Fibroblast of the conjunctiva (primary cell): ENCODE measurements at places on chromosomes 4 and X.

- DNase-seq = no peak
Measured at GRCh38 chr4:103853627-103854026, 133.8 kb upstream of the TACR3 start.

- no peak for DNase-seq
Measured at GRCh38 chr4:151700566-151701316, 60.1 kb downstream of the GATB start.

- DNase-seq = no peak
Measured at GRCh38 chr4:78528327-78528726, 23.2 kb upstream of the ANXA3 start.

DNA sequence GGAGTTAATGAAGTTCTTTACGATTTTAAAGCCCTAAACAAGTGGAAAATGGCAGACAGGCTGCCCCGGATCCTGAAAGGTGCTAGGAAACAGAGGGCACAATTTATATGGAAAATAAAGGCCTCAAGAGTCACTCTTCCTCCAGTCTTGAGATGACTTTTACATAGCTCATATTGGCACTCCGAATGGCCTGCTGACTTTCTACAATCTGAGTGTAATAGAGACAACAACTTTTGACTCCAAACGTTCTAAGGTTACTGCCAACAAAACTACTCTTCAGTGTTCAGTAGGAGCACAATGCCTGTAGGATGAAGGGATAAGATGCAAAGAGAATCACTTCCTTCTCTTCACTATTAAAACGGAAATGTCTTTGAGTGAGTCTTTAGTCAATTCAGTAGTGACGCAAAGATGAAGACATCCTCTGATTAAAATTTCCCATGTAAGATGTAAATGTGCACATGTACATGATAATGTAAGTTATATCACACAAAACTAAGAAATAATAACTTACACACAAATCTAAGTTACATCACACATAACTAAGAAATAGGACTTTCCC lies 40.5 kb downstream of the VEGFC start:
- no peak for DNase-seq

DNA sequence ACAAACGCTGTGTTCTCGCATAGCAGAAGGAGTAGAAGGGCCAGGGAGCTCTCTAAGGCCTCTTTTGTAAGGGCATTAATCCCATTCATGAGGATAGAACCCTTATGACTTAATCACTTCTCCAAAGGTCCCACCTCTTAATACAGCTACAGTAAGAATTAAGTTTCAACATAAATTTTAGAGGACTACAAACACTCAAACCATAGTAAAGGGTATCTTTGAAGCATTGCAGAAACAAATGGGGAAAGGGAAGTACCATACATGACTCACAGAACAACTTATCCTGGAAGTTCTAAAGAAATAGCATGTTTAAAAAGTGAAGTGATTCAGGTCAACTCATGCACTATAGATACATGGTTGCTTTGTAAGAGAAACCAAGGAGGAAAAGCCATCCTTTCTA lies 680.8 kb downstream of the RPA4 start:
- no peak for DNase-seq

DNA sequence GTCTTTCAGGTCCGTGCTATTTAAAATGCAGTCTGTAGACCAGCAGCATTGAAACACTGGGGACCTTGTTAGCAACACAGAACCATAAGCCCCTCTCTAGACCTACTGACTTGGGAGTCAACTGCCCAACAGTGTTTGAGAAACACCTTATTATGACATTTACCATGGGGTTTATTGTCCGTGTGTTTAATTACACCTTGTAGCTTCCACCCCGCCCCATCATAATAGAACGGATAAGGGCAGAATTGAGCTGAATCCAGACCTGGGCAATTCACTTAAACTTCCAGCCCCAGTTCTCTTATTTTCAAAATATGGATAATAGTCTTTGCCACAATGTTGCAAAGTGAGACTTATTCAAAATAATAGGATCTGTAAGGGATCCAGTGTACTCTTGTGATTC lies 30.6 kb upstream of the CLNK start:
- no peak for DNase-seq

DNA sequence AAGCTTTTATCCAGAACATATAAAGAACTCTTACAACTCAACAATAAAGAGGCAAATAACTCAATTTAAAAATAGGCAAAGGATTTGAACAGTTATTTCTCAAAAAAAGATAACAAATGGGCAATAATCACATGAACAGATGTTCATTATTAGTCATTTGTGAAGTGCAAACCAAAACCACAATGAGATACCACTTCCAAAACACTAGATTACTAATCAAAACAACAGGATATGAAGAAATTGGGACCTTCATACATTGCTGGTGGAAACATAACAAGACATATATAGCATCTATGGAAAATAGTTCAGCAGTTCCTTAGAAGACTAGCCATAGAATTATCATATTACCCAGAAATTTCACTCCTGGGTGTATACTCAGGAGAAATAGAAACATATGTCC lies 224.6 kb downstream of the FBXO8 start:
- DNase-seq = no peak

DNA sequence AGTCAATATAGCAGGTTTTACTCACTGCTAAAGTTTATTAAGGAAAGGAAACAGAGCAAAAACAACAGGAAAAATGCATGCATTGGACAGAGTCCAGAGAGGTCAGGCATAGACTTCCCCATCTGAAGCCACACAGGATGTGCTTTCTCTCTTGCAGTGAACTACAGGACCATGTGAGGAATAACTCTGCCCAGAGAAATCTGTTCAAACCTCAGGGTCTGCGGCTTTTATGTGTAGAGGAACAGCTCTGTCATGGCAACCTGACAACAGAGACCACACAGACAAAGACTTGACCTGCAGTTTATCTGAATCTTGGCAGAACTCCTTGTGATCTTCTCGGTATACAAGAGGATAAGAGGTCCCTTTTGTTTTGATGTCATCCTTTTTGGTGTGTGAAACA lies 46.3 kb upstream of the LONRF3 start:
- DNase-seq = no peak

DNA sequence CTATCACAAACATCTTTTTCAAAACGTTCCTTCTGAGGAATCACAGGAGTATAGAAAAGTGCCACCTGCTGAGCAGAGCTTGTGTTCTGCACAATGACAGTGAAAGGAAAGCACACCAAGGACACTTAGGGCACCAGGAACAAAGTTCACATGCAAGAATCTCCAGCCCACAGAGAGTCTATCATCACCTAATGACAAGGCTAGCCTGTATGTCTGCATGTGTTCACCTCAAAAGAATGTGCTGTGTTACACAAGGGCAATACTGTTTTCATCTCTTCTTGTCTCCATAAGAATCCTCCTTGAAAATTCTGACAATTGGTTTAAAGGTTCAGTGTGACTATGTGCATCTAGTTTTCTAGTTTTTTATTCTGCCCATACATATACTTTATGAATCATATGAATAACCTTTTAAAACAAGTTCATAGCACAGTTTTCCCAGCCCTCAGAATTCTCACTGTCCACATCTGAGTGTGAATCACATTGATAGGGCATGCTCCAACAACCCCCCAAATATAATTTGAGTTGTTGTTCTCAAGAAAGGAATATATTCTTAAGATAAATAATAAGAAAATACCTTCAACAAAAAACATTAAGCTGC lies 118.0 kb downstream of the PWWP3B start:
- no peak for DNase-seq

DNA sequence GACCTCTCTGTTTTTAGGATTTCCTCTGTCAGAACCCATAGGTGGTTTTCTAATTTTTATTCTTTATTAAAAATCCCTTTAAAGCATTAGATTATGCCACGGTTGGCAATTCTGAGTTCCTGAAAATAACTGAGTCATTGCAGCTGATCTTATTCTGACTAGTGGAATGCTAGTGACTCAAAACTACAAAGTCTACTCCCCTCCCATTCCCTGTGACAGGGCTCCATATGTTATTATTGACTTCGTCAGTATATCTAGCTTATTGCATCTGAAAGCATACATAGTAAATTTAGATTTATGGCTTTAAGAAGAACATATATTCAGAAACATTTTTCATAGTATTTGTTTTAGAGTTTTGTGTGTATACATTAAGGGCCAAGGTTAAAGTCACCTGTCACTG lies 38.5 kb downstream of the HERC3 start:
- peak; percentile 52 for DNase-seq

DNA sequence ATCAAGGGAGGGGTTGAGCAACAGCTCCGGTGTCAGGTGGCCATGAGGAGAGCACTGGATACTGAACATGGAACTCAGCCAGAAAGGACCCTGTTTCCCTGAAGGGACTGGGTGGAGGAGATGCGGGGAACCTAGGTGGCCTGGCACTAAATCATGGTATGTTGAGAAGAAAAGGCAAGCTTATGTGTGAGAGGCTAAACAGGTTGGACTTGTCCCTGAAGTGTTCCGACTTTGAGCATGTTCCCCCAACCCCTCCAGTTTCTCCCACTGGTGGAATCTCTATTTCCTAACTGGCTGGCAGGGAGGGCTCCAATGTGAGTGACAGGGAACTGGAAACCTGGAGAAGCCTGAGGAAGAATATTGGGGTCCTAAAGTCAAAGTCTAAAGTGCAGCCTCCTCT lies 69.5 kb downstream of the PLAC1 start:
- DNase-seq = no peak

DNA sequence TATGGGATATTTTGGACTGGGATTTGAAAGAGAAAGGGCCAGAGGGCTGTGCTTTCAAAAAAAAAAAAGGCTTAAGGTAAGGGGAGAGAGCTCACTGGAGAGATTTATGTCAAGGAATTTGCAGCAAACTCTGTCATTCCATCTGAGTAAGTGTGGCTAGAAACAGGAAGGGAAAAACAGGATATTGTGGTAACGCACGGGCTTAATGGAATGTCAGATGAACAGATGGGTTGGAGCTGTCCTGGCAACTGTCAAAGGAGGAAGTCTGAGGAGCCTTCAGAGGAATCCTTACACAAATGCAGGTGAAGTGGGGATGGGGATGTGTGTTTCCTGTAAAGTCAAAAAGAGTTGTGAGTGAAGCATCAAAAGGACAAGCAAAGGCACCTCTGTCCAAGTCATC lies 15.1 kb upstream of the NKX3-2 start:
- DNase-seq = no peak

DNA sequence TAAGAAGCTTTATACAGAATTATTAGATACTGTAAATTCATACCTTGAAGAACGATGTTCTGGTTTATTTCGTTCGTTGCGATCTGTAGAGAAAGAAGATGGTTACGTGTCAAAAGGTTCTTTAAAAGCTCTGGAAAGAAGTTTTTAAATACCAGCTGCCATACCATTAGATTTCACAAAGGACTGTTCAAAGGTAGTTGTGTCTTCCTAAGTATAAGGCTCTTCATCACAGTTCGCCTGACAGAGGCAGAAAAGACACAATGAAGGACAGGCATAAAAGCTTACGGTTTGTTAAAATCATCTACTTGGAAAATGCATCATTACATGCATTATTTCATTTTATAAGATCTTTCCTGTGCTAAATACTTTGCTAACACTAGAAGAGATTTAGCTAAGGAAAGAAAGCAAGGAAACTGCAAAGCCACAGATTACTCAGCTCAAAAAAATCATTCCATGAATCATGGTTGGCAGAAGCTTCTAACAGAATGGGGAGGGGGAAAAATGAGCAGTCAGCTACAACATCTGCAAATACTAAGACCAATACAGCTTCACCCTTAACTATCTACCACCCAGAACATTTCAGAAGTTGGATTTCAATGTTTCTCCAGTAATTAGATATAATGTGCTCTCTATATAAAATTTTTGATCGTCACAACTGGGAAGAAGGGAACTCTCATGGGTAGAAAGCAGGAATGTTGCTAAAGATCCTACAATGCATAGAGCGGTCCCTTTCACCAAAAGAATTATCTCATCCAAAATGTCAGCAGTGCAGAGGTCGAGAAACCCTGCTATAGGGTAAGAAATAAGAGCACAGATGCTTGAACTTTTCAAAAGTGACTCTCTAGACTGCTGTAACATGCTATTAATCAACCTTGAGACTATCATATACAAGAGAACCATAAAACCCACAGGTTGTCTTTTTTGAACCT lies 50.7 kb upstream of the PRSS48 start:
- DNase-seq = peak; percentile 89

DNA sequence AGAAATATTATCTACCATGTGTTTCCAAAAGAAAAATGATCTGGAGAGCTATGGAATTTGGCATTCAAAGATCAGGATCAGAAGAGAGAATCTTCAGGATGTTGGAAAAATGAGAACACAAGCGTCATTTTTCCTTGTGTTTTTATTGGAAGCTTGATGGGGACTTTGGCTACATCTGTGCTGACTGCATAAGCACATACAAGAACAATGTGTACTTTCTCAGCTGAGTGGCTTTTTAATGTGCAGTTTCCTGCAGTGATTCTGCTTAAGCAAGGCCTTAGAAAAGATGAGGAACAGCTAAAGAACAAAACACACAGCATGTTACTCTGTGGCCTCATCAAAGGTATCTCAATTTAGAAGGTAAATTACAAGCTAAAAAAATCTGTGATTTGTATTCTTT lies 1039.9 kb downstream of the GLUD2 start:
- DNase-seq = no peak

DNA sequence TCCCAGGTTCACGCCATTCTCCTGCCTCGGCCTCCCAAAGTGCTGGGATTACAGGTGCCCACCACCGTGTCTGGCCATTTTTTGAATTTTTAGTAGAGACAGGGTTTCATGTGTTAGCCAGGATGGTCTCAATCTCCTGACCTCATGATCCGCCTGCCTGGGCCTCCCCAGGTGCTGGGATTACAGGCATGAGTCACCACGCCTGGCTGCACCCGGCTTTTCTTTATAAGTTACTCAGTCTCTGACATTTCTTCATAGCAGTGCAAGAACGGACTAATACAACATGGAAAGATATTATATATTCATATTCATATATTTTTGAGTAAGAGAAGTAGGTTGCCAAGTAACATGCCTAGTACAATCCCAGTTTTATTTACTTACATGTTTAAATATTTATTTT lies 22.9 kb downstream of the SHROOM3 start:
- DNase-seq = no peak

GRCh38 chrX:123959281-123960063 lies 2.0 kb upstream of the STAG2 start:
- DNase-seq = no peak

DNA sequence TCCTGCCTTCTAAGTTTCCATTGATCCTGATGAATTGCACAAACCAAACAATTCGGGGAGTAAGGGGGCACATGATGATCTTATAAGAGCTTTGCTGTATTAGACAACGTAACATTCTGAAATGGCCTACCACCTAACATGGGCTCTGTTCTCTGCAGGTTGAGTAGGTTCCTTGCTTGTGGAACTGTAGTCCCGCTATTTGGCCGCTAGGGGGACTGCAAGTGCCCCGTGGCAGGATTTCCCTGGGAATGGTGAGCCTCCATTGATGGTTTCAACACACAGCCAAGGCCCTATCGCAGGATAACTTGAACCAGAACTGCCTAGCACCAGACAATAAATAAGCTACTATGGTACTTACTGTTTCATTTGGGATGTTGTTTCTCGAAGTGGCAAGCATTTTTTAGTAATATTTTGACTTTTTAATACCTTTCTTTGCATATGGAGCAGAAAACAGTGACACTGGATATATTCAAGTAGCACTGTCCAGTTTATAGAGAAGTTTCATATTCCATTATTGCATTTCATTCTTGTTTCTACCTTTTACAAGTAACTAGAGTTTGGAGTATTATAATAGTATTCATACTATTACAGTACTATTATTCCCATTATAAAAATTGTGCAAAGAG lies 11.9 kb downstream of the AR start:
- no peak for DNase-seq

GRCh38 chr4:874971-875817 lies 49.3 kb upstream of the CPLX1 start:
- DNase-seq = no peak

GRCh38 chr4:26237916-26238315 lies 82.9 kb upstream of the RBPJ start:
- DNase-seq = no peak

GRCh38 chr4:2363056-2363721 lies 55.3 kb downstream of the ZFYVE28 start:
- no peak for DNase-seq
